ENCODE measurements at places on chromosomes 11 and 22.

GRCh38 chr22:17536269-17536668 lies 27.0 kb upstream of the SLC25A18 start:
- DNase-seq = no peak

DNA sequence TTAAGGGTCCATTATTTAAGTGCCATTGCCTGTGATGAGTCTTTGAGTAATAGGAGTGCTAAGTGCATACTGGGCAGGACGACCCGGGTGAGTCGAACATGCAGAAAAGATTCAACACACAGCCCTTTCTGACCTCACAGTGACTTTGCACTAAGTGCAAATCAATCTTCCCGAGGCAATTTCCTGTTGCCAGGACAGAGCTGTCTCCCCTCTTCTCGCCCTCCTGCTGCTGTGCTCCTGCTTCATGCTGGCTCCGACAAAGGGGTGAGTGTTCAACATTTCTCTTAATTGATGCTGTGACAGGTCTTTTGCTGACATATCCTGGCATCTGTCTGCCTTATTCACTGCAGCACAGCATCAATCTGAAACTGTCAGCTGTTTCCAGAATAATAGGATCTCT lies 42.0 kb downstream of the MCHR1 start:
- DNase-seq = no peak

GRCh38 chr11:90134478-90135003 lies at the start of gene NAALAD2:
Gene NAALAD2, plus strand, starts transcription at chr11:90134663. Its CDS starts 96 bp downstream, at chr11:90134759.
- DNase-seq = no peak

- DNase-seq = no peak
Measured at GRCh38 chr22:45587638-45588505, 83.8 kb upstream of the ATXN10 start.

- no peak for DNase-seq
Measured at GRCh38 chr22:32617903-32618302, 143.3 kb downstream of the FBXO7 start.

GRCh38 chr22:32542677-32543357 lies 68.2 kb downstream of the FBXO7 start:
- DNase-seq = no peak

GRCh38 chr11:101511065-101511464 lies 72.7 kb downstream of the TRPC6 start:
- DNase-seq = no peak

DNA sequence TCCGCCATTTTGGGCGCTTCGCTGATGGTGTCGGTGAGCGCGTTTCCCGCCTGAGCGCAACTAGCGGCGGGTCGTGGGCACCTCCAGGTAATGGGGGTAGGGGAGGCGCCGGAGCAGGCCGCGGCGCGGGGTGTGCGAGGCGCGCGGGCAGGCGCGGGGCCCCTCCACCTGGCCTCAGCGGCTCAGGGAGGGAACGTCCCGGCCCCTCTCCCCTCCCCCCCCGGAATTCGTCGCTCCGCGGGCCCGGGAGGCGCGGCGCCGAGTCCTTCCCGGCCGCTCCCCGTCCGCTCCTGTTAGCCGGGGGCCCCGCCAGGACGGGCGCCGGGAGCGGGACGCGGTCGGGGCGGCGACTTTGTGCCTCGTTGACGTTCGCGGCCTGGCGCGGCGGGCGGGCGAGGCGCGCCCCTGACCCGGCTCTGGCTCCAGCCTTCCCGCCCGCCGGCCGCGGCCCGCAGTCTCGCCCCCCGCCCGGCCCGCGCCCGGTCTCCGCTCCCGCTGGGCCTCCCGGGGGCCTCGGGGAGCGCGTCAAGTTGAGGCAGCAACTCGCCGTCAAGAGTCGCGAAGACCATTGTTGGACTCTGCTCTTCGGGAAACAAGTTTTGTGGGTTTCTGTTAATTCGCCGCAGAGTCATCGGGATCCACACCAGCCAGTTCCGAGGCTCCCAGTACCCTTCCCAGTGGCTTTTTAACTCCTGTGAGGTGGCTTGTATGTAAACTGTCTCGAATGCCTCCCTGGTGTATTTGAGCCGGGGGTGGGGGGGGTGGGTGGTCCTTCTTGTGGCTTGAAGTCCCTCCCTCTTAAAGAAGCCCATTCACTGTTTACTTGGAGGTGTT lies at the start of gene PPP6R3:
Gene PPP6R3 (plus strand): TSS at position 12 of the 834 bp plus-strand sequence. CDS start 76,913 bp downstream, outside the sequence.
- DNase-seq = no peak

- DNase-seq = no peak
Measured at GRCh38 chr22:39664485-39665200, 94.1 kb downstream of the CACNA1I start.

GRCh38 chr22:33415401-33415800 lies 357.2 kb upstream of the SYN3 start:
- DNase-seq = no peak

DNA sequence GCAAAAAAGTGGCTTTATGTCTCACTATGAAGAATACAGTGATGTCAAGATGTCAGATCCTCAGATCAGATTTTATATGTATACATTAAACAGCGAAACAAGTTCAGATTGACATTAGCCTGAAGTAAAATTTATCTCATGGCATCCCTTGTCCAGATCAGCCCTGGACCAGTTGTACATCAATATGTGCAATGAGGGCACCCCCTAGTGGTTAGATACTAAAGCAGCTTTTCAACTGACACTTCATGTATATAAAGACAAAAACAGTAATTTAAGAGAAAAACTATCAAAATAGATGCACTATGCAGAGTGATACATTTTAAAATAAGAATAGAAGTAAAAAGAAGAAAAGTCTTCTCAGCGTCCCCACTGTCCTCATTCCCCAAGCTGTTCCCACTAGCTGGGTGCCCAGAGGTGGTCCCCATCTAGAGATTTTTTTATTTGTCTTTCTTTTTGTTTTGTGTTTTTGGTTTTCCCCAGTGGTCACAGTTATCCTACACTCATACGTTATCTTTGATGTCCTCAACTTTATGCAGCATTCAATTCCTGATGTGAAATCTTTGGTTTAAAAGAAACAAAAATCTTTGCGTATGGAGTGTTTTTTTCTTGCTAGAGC lies 2193.4 kb upstream of the RAG2 start:
- DNase-seq = no peak

DNA sequence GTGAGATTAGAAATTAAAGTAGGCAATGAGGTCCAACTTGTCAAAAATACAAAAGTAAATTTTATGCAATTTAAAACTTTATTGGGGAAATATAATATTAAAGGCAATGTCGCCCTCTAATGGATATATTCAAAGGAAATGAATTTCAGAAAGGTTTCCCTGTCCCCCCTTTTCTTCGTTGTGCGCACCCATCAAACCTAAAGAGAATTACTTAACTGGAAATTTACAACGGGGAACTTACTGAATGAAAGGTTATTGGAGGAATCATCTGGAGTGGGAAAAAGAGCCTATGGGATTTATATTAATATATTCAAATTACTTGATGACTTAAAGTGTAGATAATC lies 1.7 kb upstream of the ABTB2 start:
- DNase-seq = no peak

- no peak for DNase-seq
Measured at GRCh38 chr11:68146704-68147474, 25.7 kb upstream of the CHKA start.

DNA sequence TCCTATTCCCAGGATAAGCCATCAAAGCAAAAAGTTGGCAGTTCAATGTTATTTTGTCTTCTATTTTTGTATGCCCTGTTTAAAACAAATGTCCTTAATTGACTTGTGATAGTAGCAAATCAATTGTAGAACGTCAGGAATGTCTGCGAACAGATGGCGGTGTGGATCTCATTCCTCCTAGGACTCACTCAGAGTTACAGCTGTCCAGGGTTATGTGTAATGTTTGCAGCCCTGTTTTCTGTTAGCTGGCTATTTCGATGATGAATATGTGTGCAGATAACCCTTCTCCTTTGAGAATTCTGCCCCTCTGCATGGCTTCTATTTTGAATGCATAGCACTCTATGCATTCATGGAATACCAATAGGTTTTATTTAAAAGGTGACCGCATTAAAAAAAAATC lies 1248.0 kb upstream of the CNTN5 start:
- no peak for DNase-seq

- no peak for DNase-seq
Measured at GRCh38 chr11:27008811-27009535, 15.1 kb downstream of the FIBIN start.

DNA sequence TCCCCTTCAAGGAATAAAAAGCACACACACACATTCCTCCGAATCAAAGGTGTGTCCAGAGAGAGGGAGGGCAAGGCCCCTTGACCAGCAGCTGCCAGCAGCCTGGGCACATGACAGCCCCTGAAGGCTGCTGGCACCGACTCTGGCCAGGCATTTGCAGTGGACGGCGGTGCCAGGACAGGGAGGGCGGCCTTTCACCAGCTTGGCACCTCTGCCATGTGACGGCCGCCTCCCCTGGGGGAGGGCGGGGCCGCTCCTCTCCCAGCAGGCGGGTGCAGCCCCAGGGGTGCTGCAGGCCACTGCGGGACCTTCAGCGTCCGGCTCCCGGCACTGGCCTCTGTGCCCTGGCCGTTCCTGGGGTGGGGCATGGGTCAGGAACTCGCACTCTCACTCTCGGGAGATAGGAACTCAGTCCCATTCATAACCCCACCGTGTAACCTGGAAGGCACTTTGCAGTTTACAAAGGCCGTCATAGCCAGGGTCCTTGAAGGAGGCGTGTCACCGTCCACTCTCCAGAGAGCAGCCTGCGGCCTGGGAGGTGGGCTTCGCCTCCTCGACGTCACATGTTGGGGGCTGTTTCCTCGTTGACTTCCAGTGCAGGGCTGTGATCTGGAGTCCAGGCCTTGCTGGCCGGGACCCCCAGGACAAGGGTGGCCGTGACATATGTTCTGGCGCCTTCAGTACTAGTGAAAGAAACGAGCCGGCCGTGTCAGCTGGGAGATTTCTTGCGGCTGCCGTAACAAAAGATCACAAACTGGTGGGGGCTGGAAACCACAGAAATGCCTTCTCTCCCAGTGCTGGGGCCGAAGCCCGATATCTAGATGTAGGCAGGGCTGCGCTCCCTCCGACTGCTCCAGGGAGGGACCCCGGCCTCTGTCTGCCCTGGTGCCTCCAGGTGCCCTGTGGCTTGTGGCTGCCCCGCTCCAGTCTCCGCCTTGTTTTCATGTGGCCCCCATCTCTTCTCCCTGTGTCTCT lies 39.9 kb upstream of the SMIM38 start:
- DNase-seq = no peak

DNA sequence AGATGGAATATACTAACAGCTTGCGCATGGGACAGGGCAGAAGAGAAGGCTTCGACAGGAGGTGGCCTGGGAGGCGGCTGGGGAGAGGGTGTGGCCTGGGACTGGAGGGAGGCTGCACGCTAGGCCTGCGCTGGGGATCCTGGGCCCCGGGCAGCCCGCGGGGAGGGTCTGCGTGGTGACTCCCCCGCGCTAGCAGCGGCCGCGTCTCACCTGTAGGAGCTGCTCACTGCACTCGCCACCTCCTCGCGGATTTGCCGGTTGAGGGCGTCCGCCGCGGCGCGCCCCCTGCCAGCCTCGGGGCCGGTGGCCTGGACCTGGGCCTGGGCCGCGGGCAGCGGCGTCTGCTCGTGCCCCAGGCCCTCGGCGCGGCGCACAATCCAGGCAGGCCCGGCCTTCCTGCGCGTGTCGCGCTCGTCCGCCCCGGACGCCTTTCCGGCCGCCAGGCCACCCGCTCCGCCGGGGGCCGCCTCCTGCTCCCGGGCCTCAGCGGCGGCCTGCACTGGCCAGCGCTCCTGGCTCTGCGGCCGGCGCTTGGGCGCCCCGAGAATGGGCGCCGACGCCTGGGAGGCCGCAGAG lies 1.5 kb downstream of the MAP6 start:
- no peak for DNase-seq

DNA sequence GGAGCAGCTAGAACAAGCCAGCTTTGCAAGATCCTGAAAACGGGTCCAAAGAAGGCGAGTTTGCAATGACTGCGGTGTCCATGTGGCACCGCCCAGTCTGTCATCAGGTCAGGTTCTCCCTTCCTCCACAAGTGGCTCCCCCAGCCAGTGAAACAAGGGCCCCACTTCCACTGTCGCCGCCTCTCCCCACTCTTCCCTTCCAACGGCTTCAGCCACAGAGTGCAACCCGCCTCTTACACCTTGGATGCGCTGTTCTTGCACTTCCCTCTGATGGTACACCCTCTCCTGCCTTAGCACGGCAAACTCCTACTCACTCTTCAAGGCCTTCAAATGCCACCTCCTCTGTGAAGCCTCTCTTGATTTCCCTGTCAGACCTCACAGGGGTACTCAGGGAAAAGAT lies 10.8 kb upstream of the TCF20 start:
- DNase-seq = no peak
